Metanephros (tissue), 2 donors: ENCODE measurements at places on chromosomes 1 and 21. TPM values are rescaled to one million over a fixed set of nuclear protein-coding genes. Genes with fewer than 3 reads are reported as not detected.

The DCDC2B gene
- not detected for total RNA-seq

The TSACC gene
- total RNA-seq: not detected

The BGLAP gene
- 2.1 TPM for total RNA-seq

The TMEM39B gene
- 10.4 TPM for total RNA-seq

The FLG2 gene
- total RNA-seq: 0.06 TPM

The CHTOP gene
- total RNA-seq: 81.1 TPM

The AIM2 gene
- total RNA-seq: 0.41 TPM

The DMBX1 gene
- not detected for total RNA-seq

The TP73 gene
- 1.1 TPM for total RNA-seq

The METTL13 gene
- 27.1 TPM for total RNA-seq

The SLC25A34 gene
- 3.4 TPM for total RNA-seq

The PI4KB gene
- total RNA-seq: 54.5 TPM

The DIO1 gene
- total RNA-seq: 8.6 TPM

The PCAT6 gene
- not detected for total RNA-seq

The FCRL5 gene
- 0.23 TPM for total RNA-seq

The GNG12 gene
- 81.9 TPM for total RNA-seq

The C1orf35 gene
- 13.2 TPM for total RNA-seq

The TNFSF4 gene
- total RNA-seq: 1.8 TPM

The NOS1AP gene
- 5.3 TPM for total RNA-seq

The TMEM82 gene
- 2.5 TPM for total RNA-seq

The KIAA1614 gene
- total RNA-seq: 9.5 TPM

The ARHGAP30 gene
- total RNA-seq: 5.5 TPM

The NR5A2 gene
- total RNA-seq: 2.2 TPM

The GORAB gene
- total RNA-seq: 11.3 TPM

The PRAMEF27 gene
- total RNA-seq: not detected

The USH2A gene
- 0.53 TPM for total RNA-seq

The DLGAP3 gene
- total RNA-seq: 1.5 TPM
